ENCODE measurements at places on chromosomes 6 and 20.

DNA sequence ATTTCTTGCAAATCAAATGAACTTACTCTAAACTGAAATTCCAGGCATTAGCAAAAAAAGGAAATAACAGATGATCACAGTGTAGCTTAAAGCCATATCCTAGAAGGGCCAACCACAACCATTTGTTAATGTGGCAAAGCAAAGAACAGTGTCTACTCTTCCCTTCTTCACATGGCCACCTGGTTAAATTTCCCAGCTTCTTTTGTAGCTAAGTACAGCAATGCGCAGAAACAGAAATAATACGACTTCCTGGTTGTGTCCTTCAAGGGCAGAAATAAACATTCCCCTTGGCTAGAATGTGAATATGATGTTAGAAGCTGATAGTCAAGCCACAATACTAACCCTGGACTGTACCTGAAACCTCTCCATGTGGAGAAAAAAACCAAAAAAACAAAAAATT lies 9.6 kb downstream of the SNX3 start:
- no peak for DNase-seq

GRCh38 chr20:24684956-24685691 lies 215.7 kb downstream of the SYNDIG1 start:
- DNase-seq, result no peak

DNA sequence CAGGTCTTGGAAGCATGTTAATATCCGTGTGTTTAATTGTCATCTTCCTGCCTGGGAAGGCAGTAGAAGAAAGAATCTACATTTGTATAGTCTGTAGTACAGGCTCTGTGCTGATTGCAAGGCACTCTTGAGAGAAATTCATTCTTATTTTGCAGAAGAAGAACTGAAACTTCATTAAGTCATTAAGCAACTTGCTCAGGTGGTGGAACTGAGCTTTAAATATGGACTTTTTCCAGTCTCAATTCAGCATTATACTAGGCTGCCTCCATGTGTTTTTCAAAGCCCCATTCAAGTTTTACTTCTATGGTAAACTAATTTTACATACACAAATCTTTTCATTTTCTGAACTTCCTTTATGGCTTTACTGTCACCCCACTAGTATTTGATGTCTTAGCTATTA lies 18.7 kb downstream of the ZNF451 start:
- DNase-seq, result no peak

- no peak for DNase-seq
Observed at GRCh38 chr20:1900321-1900801, 5.2 kb downstream of the SIRPA start.

DNA sequence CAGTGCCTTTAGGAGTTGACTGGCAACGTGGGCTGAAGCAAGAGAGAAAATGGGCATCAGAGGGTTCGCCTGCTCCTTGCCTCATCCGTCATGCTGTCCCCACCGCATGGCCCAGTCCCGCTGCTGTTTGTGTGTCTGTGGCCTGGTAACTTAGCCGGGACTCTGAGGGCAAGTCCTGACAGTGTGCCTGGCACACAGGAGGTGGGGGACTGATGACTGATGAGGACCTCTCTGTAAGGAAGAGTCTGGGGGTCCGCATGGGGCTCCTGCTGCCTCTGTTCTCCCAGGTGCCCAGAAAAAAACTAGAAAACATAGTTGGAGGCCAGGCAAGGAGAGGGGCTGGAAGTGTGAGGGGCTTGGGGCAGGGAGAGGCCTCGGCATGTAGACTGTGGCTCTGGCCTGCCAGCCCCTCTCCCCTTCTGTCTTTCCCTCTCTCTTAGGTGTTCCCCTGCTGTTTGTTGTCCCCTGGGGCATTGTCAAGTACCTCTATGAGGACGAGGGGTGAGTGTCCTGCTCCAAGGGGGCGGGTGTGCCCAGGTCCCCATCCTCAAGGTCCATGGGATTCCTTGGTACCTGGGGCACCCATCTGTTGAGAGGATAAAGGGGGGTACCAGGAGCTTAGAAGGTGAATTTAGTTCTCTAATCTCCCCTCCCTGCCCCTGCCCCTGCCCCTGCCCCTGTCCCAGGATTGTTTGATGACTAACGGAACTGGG lies 29.5 kb downstream of the GLP1R start:
- no peak for DNase-seq

- DNase-seq, result no peak
Observed at GRCh38 chr6:114138577-114139248, 167.8 kb upstream of the HDAC2 start.

- DNase-seq, result no peak
Observed at GRCh38 chr6:73803562-73804241, 107.7 kb downstream of the CD109 start.

DNA sequence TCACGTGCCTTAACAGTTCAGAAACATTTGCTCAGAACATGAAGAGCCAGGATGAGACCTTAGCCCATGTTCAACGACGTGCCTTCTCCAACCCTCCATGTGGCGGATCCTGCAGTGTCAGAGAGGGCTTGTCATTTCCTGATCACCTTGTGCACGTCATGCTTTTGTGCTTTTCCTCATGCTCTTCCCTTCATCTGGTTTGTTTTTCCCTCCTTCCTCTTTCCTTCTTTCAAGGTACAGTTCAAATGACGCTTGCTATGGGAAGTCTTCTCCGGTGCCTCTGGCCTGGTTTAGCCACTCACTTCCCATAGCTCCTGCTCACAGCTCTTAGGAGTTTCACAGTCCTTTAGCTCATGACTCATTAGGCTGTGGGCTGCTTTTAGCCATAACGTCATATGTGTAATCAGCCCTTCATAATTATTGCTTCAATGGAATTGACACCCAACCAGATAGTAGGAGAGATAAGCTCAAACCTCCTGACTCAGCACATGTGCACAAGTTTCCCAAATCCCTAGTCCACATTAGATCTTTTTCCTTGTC lies 102.7 kb upstream of the CNKSR3 start:
- no peak for DNase-seq

- DNase-seq, result no peak
Observed at GRCh38 chr6:17580518-17581048, 19.5 kb upstream of the FAM8A1 start.
